Kidney (tissue), 22 donors: ENCODE measurements at places on chromosomes 7 and 10. TPM values are rescaled to one million over a fixed set of nuclear protein-coding genes. Genes with fewer than 3 reads are reported as not detected.

Gene STOX1
- total RNA-seq: 1.5 TPM

DNA sequence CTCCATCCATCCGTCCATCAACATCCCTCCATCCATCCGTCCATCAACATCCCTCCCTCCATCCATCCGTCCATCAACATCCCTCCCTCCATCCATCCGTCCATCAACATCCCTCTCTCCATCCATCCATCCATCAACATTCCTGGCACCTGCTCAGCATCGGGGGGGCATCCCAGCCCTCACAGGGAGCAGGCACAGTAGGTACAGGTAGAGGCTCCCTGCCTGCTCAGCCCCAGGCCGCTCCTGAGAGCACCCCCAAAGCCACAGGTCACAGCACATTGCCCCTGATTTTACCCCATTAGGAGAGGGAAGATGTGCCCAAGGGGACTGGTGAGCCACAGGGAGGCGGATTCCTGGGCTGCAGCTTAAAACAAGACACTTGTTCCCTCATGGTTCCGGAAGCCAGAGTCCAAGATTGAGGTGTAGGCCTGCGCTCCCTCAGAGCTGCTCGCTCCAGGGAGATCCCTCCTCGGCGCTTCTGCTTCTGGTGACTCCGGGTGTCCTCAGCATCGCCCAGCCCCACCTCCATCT, 21.1 kb upstream of the CFAP46 start:
- DNase-seq: no peak

- DNase-seq: peak; percentile 58
These were observed 62.2 kb downstream of the XPNPEP1 start for GRCh38 chr10:109861081-109861480.

GRCh38 chr10:101095550-101096213, 33.9 kb downstream of the KAZALD1 start:
- DNase-seq: peak; percentile 86

Gene MMP21
- 0.13 TPM for total RNA-seq

DNA sequence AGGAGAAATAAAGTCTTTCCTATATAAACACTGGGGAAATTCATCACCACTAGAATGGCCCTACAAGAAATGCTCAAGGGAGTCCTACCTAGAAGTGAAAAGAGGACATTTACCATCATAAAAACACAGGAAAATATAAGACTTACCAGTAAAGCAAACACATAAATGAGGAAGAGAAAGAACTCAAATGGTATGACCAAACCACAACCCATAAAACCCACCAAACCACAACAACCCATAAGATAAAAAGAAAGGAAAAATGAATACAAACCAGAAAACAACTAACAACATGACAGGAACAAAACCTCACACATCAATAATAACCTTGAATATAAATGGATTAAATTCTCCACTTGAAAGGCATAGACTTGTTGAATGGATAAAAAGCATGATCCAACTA, 71.9 kb upstream of the DIP2C start:
- DNase-seq: no peak

GRCh38 chr7:82106201-82106600, 336.4 kb upstream of the HGF start:
- DNase-seq: no peak

DNA sequence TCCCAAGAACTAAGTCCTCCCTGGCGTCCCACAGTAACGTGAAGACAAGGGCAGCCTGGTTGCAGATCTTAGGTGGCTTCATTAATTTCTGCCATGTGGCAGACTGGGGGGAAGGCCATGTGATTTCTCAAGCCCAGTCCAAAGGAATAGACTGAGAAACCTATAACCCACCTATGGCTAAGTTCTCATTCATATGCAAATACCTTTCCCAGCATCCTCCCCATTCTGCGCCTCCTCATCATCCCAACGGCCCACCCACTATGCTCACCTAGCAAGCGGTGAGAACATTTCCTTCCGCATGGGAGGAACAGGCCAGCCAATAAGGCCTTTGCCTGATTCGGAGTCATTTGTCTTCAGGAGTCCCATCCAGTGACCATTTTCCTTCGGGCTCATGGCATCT, 8.2 kb upstream of the CLEC2L start:
- no peak for DNase-seq

DNA sequence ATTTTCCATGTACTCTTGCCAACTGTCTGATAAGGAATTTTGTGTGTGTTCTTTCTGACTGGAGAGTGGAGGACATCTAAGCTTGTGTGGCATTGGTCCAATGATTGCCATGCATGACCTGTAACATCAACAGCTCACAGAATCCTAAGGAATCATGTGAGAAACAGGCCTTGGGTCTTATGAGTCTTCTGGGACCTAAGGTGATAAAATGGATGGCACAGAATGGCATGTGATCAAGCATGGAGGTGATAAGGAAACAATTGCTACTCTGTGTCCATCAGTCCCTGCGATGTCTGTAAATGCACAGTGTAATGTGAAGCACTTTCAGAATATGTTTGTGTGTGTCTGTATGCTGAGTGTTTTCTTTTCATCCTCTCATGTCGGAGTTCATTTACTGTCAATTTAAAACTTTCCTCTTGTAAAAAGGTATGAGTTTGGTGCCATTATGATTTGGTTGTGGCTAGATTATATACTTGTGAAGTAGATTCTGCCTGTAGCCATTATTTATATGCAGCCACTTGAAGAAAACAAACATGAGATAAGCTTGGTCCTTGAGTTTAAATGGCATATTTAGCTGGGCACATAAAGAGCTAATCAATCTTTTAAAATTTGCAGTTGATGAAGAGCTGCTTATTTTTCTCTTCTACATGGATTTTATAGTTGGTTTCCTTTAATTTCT, 127.5 kb downstream of the VPS50 start:
- DNase-seq: no peak

Gene SPDYE9
- not detected for total RNA-seq

GRCh38 chr10:93068411-93069244, 5.1 kb upstream of the CYP26A1 start:
- DNase-seq: no peak

- peak; percentile 79 for DNase-seq
These were observed 8.4 kb upstream of the LGI1 start for GRCh38 chr10:93749218-93749799.

DNA sequence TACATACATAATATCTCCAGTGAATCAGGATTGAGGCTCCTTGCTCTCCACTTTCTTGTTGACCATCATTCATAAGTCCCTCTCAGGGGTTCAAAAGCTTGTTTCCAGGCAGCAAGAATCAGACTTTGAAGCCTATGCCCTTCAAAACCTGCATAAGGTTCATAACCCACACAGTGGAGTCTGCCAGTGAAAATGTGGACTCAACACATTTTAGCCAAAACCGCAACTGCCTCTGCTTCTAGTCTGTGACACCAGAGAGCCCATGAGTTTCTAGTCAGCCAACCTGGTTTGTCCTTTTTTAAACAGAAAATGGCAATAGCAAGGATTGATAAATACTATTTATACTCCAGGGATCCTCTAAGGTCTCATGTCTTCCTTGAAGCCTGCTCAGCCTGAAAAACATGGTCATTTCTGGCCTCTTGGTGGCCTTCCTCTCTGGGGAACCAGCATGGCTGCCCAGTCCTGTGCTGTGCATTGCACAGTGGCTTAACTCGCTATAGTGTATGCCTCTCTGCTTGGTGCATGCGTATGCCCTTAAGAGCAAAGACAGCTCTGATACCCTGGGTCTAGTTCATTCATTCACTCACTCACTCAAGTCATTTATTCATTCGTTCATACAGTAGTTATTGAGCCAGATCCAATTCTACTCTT, 67.5 kb downstream of the WIPF3 start:
- DNase-seq: no peak

Gene HOXA4
- total RNA-seq: 11.2 TPM

Gene HHEX
- 10.0 TPM for total RNA-seq

DNA sequence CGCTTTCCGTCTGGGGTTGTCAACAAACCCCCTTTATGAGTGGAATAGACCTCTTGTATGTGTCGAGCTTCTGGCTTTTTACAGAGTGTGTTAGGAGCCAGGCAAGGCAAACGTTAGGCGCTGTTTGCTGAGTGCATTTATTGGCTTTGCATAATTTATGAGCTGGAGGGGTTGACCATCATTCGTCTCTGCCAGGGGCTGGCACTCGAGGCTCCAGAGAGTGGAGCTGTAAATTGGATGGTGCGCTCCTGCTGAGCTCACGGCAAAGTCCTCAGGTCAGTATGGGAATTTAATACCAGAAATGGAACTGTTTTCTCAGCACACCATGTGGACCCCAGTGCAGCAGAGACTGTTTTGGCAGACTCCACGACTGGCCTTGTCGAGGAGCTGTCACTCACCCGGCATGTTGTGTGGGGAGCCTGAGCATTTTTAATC, 699.4 kb upstream of the GALNT17 start:
- DNase-seq: peak; percentile 89

- no peak for DNase-seq
These were observed 262.9 kb downstream of the PTPRN2 start for GRCh38 chr7:158324397-158325360.

- no peak for DNase-seq
These were observed 36.2 kb upstream of the RET start for GRCh38 chr10:43040482-43041256.

Gene RNLS
- total RNA-seq: 21.1 TPM

Gene C10orf105
- 0.35 TPM for total RNA-seq

Gene RASSF4
- 76.4 TPM for total RNA-seq

DNA sequence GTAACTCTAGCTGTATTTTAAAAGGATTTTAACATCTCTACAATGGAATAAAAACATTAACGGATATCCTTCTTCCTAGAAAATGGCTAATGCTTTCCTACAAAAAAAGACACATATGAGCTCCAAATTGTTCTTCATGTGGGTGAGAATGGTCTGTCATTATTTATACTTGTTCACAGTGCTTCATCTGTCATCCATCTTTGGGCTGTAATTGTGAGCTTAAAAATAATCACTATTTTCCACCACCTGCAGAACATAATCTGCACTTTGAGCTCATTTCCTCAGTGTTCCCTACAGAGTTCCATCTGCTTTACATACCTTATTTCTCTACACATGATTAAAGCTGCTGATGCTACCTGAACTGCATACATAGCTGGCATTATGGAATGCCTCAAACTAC, 979.1 kb upstream of the C7orf33 start:
- DNase-seq: no peak

- DNase-seq: no peak
These were observed 53.6 kb upstream of the ADGRA1 start for GRCh38 chr10:133034092-133034491.

Gene TDRD1
- total RNA-seq: 0.88 TPM

GRCh38 chr7:94449151-94449725, 54.5 kb downstream of the COL1A2 start:
- DNase-seq: no peak

DNA sequence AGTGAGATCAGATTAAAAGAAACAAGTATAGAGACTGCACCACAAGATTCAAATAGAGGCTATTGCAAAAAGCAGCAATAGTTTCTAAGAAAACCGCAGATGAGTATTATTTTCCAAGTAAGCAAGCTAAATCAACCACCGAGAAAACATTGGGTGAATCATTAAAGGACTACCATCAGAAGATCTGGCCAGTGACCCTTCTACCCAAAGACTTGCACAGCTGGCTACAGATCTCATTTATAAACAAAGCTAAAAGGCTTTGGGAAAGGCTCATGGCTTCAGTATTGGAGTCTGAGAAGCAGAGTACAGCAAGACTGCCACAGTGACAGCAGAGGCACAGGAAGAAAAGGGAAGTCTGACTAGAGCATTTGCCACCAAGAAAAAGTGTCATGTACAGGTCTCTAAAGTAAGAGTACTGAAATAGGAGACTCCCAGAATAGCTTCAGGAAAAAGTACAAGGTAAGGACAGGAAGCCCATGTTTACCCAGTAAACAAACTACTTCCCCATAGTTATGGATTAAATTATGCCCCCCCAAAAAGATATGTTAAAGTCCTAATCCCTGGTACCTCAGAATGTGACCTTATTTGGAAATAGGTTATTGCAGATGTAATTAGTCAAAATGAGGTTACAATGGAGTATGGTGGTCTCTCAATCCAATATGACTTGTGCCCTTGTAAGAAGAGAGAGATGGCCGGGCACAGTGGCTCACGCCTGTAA, 19.0 kb downstream of the STEAP1 start:
- peak; percentile 8 for DNase-seq

Gene PPP1R9A
- total RNA-seq: 25.7 TPM

- peak; percentile 92 for DNase-seq
These were observed 112.9 kb downstream of the COL13A1 start for GRCh38 chr10:69914398-69915214.

DNA sequence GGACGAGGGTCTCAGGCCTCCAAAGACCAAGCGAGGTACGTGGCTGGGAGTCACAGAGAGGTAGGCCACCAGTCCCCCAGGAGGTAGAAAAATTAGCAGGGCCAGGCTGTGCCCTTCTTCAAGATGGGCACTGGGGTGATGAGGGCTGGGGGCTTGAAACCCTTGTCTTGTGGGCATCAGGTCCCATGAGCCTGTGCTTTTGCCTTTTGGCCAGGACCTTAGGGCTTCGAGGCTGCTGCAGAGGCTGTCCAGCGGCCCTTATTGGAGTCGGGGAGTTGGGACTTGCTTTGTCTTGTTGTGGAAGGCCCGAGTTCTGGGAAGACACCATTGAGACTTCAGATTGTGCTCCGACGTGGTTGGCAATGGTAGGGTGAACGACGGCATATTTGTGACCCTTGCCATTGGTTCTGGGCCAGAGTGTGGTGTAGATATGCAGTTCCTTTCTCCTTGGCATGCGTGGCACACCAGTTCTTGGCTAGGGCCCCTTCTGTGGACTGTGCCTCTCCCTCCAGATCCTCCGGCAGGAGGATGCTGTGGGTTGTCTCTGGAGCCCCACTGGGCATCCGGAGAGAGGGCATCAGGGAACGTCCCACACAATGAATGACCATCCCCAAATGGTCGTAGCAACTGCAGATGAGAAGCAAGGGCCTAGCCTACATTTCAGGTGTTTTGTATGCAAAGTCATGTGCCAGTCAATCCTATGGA, 931 bp downstream of the SH2D4B start:
- no peak for DNase-seq

Gene ICA1
- 41.8 TPM for total RNA-seq
